ENCODE measurements at places on chromosomes 7 and 10. TPM values are rescaled to one million over a fixed set of nuclear protein-coding genes. Genes with fewer than 3 reads are reported as not detected.

Gene AKR1C4
- not detected for total RNA-seq

Gene LRRD1
- 0.30 TPM for total RNA-seq

Gene SPDYE11
- not detected for total RNA-seq

Gene ASIC3
- total RNA-seq = 0.05 TPM

Gene TMEM120A
- total RNA-seq = 16.3 TPM

Gene ANKRD61
- not detected for total RNA-seq

Gene TWIST1
- total RNA-seq = 24.9 TPM

Gene TEX36
- not detected for total RNA-seq
